ENCODE measurements at places on chromosomes 6 and 20.

DNA sequence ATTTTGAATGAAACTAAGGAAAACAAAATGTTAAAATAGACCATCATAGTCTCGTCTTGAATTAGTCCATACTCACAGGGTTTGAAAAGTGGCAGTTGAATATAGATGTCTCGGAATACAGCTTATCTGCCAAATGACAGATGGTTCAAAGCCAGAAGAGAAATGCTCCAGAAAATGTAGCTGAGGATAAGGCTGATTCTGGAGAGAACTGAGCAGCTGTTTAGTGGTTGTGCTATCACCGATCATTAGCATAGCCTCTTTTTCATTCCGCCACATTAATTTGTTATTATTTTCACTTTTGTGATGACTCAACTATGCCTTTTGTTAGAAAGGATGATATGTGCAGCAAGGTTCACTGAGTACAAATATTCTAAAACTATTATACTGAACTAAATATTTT, 390.2 kb upstream of the MAN1A1 start:
- no peak for DNase-seq

DNA sequence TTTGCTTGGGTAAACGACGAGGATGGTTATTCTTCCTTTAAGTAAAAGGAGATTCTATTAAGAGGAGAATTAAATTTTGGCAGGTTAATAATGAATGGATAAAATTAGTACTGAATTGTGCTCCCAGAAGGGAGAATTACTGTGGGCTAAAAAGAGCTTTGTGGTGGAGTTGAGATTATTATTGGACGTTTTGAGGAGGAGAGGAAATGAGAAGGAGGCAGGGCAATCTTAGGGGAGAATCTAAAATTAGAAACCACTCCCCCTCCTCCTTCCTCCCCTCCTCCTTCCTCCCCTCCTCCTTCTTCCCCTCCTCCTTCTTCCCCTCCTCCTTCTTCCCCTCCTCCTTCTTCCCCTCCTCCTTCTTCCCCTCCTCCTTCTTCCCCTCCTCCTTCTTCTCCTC, 331.8 kb downstream of the PRL start:
- no peak for DNase-seq

GRCh38 chr6:143059663-143060353, 881 bp upstream of the AIG1 start:
- no peak for DNase-seq

DNA sequence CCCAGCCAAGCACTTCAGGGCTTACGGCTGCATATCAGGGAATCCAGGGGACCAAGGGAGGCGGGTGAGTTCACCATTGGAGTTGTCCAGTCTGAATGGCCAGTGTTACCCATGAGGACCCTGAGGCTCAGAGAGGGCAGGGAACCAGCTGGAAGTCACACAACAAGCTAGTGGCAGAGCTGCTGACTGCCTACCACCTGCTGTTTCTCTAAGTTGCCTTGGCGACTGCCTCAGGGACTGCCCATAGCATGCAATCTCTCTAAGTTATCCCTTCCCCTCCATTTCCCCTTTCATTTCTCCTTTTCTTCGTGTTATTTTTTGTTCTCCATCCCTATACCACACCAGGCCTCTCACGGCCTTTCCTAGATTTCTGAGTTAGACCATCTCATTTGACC, 71.8 kb upstream of the SIRPA start:
- DNase-seq, result no peak

GRCh38 chr6:87029711-87030314, 65.1 kb downstream of the CGA start:
- DNase-seq, result no peak

GRCh38 chr20:62043131-62043914, 22.4 kb downstream of the TAF4 start:
- DNase-seq, result no peak

- no peak for DNase-seq
Measured at GRCh38 chr6:4172368-4172767, 37.0 kb upstream of the ECI2 start.

Data from CD4-positive, alpha-beta T cell treated with Interferon gamma for 1 hour (primary cell).